Stimulated activated CD8-positive, alpha-beta memory T cell treated with anti-CD3 and anti-CD28 coated beads, Interleukin-4, amount 100 ng/mL, for 4 hours (primary cell): ENCODE measurements at places on chromosomes 6 and 20.

- DNase-seq, result no peak
Observed at GRCh38 chr6:111989743-111990142, 64.2 kb upstream of the CCN6 start.

GRCh38 chr6:14275493-14275851 lies 157.9 kb downstream of the CD83 start:
- no peak for DNase-seq

DNA sequence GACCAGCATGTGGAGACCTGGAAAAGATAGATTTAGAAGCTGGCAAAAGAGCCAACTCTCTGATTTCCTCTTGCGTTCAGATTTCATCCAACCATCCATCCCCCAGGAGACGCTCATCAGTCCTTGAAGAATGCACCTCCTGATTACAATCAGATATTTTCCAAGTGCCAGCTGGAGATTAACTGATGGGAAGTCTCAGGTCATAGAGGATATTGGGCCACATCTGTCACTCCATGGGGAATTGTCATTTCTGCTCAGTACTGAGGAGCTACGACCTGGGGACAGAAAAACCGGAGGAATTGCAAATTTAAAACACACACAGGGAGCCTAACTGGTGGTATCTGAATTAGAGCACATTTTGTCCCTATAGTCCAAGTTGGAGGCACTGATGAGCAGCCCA lies 496.2 kb upstream of the SULF2 start:
- no peak for DNase-seq

DNA sequence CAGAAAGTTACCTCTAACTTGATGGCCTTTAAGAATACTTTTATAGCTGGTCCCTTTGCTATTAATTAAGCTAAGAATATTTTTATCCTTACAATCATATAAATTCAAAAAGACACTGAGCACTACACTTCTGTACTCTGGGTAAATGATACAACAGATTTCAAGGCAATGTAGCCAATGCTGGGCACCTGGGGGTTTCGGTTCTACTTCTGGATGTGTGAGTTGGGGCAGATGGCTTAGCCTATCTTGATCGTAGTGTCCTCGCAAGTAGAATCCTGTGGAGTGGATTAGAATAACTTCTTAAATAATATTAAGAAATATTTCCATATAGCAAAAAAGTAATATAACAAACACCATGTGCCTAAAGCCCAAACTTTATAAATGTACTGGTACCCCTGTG lies 96.9 kb upstream of the NT5E start:
- DNase-seq, result no peak

DNA sequence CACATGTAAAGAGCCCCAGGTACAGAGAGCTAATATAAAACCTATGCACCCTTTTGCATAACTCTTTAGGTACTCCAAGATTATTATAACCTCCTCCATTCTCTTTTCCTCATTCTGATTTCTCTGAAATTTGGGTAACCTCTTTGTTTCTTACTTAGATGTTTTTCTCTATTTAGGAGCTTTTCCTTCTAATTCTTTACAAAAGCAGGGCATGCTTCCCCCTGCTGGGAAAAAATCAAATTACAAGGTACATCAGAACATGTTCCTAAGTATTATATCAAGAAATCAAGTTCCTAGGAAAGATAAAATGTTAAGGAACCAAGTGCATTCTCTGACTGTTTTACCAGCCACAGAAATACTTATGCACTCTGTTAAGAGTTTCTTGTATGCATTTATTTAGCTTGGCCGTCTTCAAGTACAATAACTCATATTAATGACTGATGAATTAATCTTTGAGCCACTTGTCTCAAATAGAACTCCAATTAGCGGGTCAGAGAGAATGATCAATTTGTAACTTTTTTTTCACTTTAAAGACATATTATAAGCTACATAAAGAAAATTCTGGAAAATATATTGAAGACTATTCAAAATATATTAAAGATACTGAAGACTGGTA lies 2.1 kb downstream of the KHDRBS2 start:
- no peak for DNase-seq
